ENCODE measurements at places on chromosomes 3 and 15. TPM values are rescaled to one million over a fixed set of nuclear protein-coding genes. Genes with fewer than 3 reads are reported as not detected.

DNA sequence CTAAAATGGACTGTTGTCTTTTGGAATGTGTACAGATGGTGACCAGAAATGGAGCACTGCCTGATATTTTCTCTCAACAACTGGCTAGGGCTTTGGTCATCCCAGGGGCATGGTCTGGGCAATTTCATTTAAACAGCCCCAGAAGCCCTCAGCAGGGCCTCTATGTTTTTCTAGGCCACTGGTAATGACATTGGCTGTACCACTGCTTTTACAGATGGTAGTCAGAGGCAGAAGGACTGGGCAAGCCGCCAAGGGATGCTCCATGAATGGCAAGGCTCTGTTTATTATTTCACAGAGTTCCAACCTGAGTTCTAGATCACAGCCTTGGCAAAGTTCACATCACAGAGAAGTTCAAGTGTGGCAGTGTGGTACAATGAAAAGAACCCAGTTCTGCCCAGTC is 37.0 kb upstream of the LMCD1 start:
- peak overlapping the region; percentile 36 for H3K27ac ChIP-seq
- no peak for DNase-seq
- no peaks in the 10 kb centered on the region for H3K27me3 ChIP-seq

- DNase-seq: no peak
- no peak overlapping the region for H3K27ac ChIP-seq
- peaks cover under 1% of the 10 kb centered on the region for H3K36me3 ChIP-seq
- no peak overlapping the region for H3K4me3 ChIP-seq
These were observed 237.4 kb upstream of the CTDSPL start for GRCh38 chr3:37624276-37624675.

DNA sequence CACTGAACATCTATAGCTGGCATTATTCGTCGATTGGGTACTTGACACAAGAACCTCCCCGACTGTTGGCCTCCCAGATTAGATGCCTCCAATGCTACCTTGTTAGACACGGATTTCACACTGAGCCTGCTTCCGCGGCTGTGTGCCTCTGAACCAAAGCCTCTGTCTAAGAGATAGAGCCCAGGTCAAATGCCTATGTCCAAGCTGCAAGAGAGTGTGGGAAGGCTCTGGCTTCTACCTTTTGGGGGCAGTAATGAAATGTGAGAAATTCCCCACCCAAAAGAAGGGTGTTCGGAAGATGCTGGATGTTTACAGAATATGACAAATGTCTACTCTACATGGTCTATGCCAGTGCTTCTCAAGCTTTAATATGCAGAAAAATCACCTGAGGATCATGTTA is 2.0 kb upstream of the RPUSD2 start:
- H3K27me3 ChIP-seq: no peaks in the 10 kb centered on the region
- no peak for DNase-seq
- H3K27ac ChIP-seq: no peak overlapping the region
- H3K4me1 ChIP-seq: peaks cover 12% of the 10 kb centered on the region
- H3K36me3 ChIP-seq: no peaks in the 10 kb centered on the region
- H3K4me3 ChIP-seq: no peak overlapping the region

DNA sequence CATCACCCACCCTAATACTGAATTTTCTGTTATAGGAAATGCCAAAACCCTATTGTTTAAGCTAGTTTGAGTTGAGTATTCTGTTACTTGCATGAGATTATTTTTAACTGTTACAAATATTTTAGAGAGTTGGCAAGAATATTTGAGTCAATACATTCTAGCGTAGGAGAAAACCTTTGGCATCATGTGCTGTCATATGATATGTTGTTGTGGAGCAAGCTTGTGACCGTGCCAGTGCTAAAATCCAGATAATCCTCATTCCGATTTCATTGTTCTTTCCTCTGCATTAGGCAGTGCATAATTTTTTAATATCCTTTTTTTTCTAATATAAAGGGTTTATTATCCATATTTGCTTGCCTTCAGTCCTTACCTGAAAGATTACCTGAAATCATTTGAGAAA is 168.0 kb upstream of the GMNC start:
- H3K4me3 ChIP-seq: no peak overlapping the region
- no peaks in the 10 kb centered on the region for H3K27me3 ChIP-seq
- no peaks in the 10 kb centered on the region for H3K36me3 ChIP-seq
- H3K4me1 ChIP-seq: peaks cover 6% of the 10 kb centered on the region

GRCh38 chr3:78434801-78435200 is 1333.0 kb downstream of the ROBO1 start:
- H3K27ac ChIP-seq: no peak overlapping the region
- no peaks in the 10 kb centered on the region for H3K4me1 ChIP-seq

The ALS2CL gene
- 25.2 TPM for total RNA-seq

The HRH1 gene
- total RNA-seq: 48.3 TPM

The FOXB1 gene
- not detected for total RNA-seq

All from thoracic aorta (tissue), 2 donors.